ENCODE measurements at places on chromosomes 6 and 20. TPM values are rescaled to one million over a fixed set of nuclear protein-coding genes. Genes with fewer than 3 reads are reported as not detected.
A peak's percentile ranks its signal among the peaks of the same experiment; 100 is the strongest.

STX16 gene
- total RNA-seq, result 41.2 TPM

- H3K27ac ChIP-seq, result no peak overlapping the region
- no peak for DNase-seq
- no peaks in the 10 kb centered on the region for H3K27me3 ChIP-seq
- H3K4me3 ChIP-seq, result no peak overlapping the region
- H3K4me1 ChIP-seq, result no peaks in the 10 kb centered on the region
Observed at GRCh38 chr6:9138936-9139335, 703.6 kb upstream of the SLC35B3 start.

CNKSR3 gene
- 9.9 TPM for total RNA-seq

DYNLT2 gene
- total RNA-seq, result 4.7 TPM

- no peaks in the 10 kb centered on the region for H3K4me1 ChIP-seq
- H3K27ac ChIP-seq, result no peak overlapping the region
Observed at GRCh38 chr6:145507239-145507638, 228.1 kb downstream of the EPM2A start.

GRCh38 chr6:87066449-87067333, 28.2 kb downstream of the CGA start:
- no peaks in the 10 kb centered on the region for H3K36me3 ChIP-seq
- peaks cover 12% of the 10 kb centered on the region for H3K4me1 ChIP-seq
- no peak overlapping the region for H3K27ac ChIP-seq

FLRT3 gene
- total RNA-seq, result 24.0 TPM

GRCh38 chr6:151679081-151679480, 128.4 kb upstream of the ESR1 start:
- H3K4me3 ChIP-seq, result no peak overlapping the region
- no peaks in the 10 kb centered on the region for H3K27me3 ChIP-seq
- no peak for DNase-seq
- no peaks in the 10 kb centered on the region for H3K36me3 ChIP-seq

GRCh38 chr6:131972741-131973140, 21.6 kb upstream of the CCN2 start:
- H3K4me3 ChIP-seq, result no peak overlapping the region
- H3K27me3 ChIP-seq, result no peaks in the 10 kb centered on the region
- DNase-seq, result no peak
- no peaks in the 10 kb centered on the region for H3K36me3 ChIP-seq
- no peaks in the 10 kb centered on the region for H3K4me1 ChIP-seq

NFATC2 gene
- total RNA-seq, result 0.19 TPM

DNA sequence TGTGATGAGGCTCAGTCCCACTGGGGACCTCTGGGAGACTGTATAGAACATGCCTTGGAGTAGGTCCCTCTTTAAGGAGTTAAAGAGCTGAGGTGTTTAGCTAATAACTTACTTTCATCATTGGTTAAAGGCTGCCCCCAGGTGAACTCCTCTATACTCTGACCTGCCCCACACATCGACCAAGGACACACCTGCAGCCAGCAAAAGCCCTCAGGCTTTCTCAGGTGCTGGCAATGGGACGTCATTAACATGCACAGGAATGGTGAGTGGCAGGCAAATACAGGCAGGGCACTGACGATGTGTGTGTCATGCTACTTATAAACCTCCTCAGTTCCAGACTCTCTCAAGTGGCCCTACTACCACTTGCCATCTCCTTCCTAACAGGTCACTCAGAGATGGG, 366.4 kb downstream of the KIF16B start:
- H3K4me1 ChIP-seq, result no peaks in the 10 kb centered on the region
- DNase-seq, result no peak
- H3K36me3 ChIP-seq, result no peaks in the 10 kb centered on the region
- no peaks in the 10 kb centered on the region for H3K27me3 ChIP-seq
- H3K4me3 ChIP-seq, result no peak overlapping the region

DNA sequence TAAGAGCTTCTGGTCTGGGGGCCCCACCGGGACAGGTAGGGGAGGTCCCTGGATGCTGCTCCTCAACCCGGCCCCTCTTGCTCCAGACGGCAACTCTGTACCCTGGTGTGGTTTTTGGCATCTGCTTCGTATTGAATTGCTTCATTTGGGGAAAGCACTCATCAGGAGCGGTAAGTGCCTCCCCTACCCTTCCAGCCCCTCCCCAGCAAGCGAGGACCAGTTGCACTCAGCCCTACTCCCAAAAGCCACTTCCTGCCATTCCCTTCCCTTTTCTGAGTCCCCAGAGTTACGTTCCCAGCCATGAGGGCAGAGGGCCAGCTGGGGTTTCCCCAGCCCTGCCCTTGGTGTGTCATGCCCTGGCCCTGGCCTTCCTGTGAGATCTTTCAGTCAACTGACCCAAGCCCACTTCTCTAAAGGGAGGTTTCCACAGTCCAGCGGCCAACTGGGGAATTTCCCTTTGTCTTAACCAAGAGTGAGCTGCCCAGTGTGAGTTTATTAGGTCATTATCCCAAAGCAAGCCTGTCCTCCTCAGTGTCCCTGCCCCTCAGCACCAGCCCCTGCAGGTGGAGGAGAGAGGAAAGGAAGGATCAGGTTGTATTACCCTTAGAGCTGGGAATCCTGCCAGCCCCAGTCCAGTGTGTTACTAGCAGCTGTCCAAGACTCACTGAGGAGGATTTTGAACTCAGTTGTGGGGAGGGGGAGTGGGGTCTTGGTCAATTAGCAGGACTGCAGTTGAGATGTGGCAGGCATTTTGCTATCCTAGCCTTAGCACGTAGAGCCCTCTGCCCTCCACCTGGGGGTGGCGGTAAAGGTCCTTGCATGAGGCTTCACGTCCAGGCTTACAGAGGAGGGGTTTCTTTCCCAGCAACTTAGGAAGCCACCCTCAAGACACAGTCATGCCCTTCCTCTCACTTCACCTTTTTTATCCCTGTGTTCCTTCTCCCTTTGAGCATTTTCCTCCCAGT, 45.8 kb downstream of the TM9SF4 start:
- no peaks in the 10 kb centered on the region for H3K36me3 ChIP-seq
- no peak overlapping the region for H3K4me3 ChIP-seq
- peak; percentile 84 for DNase-seq

E2F1 gene
- 9.7 TPM for total RNA-seq

- H3K36me3 ChIP-seq, result no peaks in the 10 kb centered on the region
- H3K27ac ChIP-seq, result no peak overlapping the region
- H3K27me3 ChIP-seq, result no peaks in the 10 kb centered on the region
- DNase-seq, result no peak
- no peaks in the 10 kb centered on the region for H3K4me1 ChIP-seq
Observed at GRCh38 chr20:33789858-33790182, 21.3 kb upstream of the CHMP4B start.

ADGB gene
- not detected for total RNA-seq

CLVS2 gene
- 1.8 TPM for total RNA-seq

BIRC7 gene
- total RNA-seq, result not detected

DNA sequence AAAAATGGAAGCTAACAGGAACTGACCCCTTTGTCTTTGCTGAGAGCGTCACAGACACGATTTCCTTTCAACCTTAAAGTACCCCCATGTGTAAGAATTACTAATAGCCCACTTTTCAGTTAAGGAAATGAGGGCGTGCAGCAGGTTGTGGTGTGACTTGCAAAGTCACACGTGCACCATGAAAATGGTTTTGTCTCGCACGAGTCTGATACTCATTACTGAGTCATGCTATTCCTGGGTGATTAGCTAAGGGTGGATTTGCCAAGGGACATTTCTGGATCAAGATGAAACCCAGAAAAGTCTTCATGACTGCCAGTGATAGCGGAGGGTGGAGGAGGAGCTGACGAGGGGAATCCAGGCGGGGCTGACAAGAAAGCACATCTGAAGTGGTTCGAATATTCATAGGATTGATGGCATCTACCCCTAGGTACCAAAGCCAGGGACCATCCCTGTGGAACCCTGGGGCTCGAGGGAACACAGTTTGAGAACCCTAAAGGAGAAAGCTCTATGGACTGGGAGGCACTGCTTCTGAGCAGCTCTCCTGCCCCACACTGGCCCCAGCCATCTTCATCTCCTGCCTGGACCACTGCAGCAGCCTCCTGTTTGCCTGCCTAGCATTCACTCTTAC, 12.1 kb upstream of the NFATC2 start:
- no peaks in the 10 kb centered on the region for H3K36me3 ChIP-seq
- H3K4me3 ChIP-seq, result no peak overlapping the region
- DNase-seq, result no peak
- H3K27ac ChIP-seq, result no peak overlapping the region

DNA sequence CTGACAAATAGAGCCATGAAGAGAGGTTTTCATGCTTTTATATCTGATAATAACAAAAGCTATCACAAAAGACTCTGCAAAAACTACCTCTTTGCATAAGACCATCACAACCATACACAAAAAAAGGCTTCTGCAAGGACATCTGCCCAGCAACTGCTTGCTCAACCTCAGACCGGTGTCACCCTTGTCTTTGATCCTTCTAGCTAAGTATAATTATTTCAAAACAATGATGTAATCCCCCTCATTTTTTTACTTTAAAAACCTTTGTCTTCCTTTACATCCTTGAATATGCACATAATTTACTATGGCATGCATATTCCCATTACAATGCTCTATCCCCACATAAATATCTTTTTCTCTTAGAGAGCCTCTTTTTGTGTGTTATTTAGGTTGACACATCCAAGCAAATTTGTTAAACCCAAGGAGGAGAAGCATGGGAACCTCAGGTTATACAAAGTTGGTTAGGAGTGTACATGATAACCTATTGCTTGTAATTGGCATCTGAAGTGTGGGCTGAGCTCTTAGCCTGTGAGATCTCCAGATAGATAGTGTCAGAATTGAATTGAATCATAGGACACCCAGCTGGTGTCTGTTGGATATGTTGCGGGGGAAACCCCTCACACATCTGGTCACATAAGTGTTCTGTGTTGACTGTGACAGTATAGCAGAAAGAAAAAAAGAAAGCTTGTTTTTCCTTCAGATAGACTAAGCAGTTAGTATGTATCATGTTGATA, 20.7 kb upstream of the CGA start:
- H3K27me3 ChIP-seq, result no peaks in the 10 kb centered on the region
- DNase-seq, result no peak
- no peaks in the 10 kb centered on the region for H3K4me1 ChIP-seq
- H3K27ac ChIP-seq, result no peak overlapping the region

DNA sequence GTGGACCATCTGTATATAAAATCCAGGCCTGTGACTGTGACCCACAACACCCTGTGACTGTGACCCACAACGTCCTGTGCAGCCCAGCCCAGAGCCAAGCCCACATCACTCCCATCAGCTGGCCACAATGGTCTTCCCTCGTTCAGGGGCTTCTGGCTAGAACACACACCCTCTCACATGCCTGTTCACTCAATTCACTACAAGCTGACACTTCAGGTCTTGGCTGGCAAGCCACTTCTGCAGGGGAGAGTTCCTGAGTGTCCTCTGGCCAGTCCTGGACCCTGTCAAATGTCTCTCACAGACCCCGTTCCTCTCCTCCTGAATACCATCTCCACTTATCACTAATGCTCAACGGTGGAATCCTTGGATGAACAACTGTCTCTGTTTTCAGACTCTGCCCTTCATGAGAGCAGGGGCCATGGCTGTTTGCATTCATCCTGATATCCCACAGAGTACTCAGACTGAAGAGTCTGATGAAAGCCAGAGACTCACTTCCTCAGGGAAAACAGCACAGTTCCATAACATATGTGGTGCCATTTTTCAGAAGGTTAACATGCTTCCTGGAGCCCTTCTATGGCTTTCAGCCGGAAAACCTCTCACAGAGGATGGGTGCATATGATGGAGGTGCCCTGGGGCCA, 56.0 kb downstream of the MYH7B start:
- H3K4me1 ChIP-seq, result no peaks in the 10 kb centered on the region
- DNase-seq, result no peak
- no peak overlapping the region for H3K4me3 ChIP-seq
- H3K27ac ChIP-seq, result no peak overlapping the region

DNA sequence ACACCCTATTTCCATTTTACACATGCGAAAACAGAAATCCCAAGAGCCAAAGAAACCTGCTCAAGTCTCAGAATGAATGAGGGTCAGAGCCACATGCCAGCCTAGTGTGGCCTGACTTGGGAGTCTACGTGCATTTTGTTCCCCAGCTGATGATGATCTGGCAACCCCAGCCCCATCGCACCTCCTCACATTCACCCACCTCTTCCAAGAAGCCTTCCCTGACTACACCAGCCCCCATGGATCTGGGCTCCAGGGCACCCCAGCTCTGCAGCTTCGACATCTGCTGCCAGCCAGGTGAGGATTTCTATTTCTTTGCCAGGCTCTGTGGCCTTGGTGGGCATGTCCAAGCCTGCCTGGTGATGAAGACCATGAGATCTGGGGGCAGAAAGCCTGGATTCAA, 41.0 kb downstream of the ANGPT4 start:
- H3K27ac ChIP-seq, result no peak overlapping the region
- DNase-seq, result no peak
- no peaks in the 10 kb centered on the region for H3K36me3 ChIP-seq
- H3K27me3 ChIP-seq, result no peaks in the 10 kb centered on the region

GSTA3 gene
- total RNA-seq, result not detected

DNA sequence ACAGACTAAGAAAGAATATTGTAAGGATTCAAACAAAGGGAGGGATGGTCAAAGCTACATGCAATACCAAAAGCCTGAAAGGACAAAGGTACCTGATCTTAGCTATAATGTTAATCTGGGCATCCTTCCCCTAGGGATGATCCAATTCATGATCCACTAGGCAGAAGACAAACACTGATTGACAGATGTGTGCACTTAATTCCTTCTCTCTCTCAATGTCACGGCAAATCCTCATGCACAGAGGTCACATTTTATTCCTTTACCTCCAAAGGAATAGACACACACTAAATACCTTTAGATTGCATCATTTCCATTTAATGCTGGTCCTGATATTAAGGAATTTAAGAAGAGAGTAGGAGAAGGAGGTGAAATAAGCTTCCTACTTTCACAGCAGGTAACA, 73.4 kb downstream of the ZNF133 start:
- no peak overlapping the region for H3K27ac ChIP-seq
- no peak for DNase-seq
- no peaks in the 10 kb centered on the region for H3K4me1 ChIP-seq
- no peak overlapping the region for H3K4me3 ChIP-seq

GRCh38 chr20:48294196-48294595, 508.9 kb upstream of the SULF2 start:
- peaks cover 29% of the 10 kb centered on the region for H3K4me1 ChIP-seq
- no peak for DNase-seq
- no peak overlapping the region for H3K27ac ChIP-seq
- no peak overlapping the region for H3K4me3 ChIP-seq
- no peaks in the 10 kb centered on the region for H3K27me3 ChIP-seq

AVP gene
- total RNA-seq, result not detected

DNA sequence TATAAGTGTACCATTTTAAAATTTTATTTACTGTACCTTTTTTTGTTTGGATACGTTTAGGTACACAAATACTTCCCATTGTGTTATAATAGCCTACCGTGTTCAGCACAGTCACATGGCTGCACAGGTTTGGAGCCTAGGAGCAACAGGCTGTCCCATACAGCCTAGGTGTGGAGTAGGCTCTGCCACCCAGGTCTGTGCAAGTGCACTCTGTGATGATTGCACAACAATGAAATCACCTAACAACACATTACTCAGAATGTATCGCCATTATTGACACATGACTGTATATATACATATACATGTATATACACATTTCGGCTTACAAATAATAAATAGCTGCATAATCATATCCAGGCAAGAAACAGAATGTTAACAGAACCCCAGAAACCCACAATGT, 15.4 kb downstream of the SERAC1 start:
- H3K27ac ChIP-seq, result no peak overlapping the region
- no peaks in the 10 kb centered on the region for H3K27me3 ChIP-seq
- H3K4me3 ChIP-seq, result no peak overlapping the region
- H3K4me1 ChIP-seq, result no peaks in the 10 kb centered on the region
